Stimulated activated CD8-positive, alpha-beta memory T cell treated with anti-CD3 and anti-CD28 coated beads, Interleukin-4, amount 100 ng/mL, for 1 hour (primary cell): ENCODE measurements at places on chromosomes 7 and 10.

DNA sequence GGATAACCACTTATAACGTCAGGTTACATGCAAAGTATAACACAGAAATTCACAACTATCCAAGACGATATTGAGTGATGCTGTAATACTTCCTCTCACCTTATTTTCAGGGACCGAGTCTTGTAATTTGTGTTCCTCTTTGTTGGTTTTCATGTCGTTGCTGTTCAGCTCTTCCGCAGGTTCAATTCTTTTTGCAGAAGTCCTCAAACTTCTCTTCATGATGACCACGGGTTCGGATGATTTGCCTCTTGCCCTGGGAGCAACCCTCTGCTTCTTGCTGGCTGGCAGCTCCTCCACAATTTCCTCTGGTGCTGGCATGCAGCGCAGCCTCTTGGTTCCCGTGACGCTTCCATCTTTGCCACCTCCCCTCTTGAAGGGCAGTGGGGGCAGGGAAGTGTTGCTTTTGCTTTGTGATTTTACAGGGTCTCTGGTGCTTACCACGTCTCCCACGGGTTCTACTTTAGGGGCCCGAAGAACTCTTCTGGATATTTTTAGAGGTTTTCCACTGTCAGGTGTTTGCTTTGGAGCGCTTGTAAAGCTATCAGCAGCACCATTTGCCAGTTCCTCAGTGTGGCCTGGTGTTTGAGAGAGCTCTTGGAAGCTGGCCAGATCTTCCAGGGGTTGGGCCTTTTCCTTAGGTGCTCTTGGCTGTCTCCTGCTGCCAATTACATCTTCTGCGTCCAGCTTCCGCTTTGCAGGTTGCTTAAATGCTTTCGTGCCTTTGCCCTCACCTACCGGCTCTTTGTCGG is 23.6 kb downstream of the MKI67 start:
- no peak for DNase-seq

GRCh38 chr7:158449266-158449665 is 138.4 kb downstream of the PTPRN2 start:
- no peak for DNase-seq

DNA sequence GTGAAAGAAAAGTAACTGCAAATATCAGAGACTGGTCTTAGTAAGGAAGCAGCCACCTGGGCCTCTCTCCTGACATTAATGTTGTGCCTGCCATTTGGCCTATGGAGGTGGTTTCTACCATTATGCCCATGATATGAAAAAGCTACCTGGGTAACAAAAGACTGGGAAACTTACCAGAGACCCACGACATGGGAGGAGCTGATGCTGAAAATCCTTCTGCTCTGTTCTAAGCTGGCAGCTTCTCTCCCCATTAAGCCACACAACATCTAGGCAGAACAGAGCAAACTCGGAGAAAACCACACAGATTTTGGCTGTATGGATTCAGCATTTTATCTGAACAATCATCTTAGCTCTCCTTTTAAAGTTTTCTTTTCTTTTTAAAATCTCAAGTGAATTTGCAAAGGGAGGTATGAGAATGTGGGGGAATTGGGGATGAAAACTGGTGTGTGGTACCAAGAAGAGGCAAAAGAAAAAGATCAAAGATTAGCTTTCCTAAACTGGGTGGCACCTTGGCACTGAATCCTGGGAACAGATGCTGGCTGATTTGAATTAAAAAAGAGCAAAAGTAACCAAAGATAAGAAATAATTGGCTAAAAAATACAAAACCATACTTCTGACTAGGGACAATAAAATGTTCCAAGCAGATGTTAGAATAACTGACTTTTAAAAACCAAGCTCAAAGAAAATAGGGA is 128.6 kb upstream of the ANKRD1 start:
- DNase-seq, result no peak

GRCh38 chr7:151060113-151060415 is 675 bp downstream of the SLC4A2 start:
- DNase-seq, result no peak

- DNase-seq, result no peak
Observed at GRCh38 chr7:106080300-106080987, 31.7 kb downstream of the SYPL1 start.

DNA sequence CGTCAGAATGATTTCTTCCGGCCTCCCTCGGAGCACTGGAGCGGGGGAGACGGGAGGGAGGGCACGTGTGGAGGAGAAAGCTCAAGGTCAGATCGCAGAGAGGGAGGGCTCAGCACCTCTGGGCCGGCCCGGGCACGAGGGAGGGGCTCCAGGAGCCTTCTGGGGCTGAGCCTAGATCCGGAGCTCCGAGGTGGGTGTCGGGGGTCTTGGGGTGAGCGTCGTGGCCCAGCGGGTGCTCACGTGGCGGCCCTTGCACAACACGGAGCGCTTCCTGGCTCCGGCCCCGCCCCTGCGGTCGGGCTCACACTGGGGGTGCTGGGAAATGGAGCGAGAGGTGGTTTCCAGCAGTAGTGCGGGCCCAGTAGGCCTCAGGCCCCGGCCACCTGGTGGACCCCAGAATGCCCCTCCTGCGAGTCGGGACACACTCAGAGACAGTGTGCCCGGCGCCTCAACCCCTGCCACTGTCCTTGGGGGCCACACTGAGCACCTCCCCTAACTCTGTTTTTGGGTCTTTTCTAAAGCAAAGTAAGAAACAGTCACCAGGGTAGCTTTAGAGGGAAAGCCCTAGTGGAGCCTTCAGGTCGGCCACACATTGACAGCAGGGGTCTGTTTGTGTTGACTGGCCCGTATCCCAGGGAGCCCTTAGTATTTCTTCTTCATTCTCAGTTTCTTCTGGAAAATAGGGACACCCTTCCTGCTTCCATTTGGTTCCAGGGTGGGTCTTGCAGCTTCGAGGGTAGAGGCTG is 798 bp downstream of the PPIF start:
- peak; percentile 30 for DNase-seq

GRCh38 chr7:95916573-95917297 is 144.4 kb downstream of the DYNC1I1 start:
- peak; percentile 47 for DNase-seq

DNA sequence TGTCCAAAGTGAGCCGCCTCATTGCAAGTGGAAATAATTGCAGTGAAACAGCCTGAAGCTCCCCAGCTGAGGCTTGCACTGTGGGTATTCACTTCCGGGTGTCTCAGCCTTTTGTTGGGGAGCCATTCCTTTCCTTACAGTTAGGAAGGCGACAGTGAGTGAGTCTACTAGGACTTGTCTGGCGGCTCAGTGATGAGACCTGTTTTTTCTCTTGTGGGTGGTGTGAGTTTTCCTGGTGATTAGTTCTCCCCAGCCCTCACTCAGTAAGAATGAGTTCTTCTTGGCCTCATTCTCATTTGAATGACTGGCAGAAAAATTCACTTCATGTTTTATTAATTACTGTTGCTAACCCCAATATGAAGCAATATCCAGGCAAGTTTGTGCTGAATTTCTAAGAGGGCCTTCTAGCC is 2.6 kb downstream of the PGAM1 start:
- DNase-seq, result no peak

GRCh38 chr7:99693427-99694200 is 13.8 kb upstream of the CYP3A5 start:
- DNase-seq, result no peak

- no peak for DNase-seq
Observed at GRCh38 chr7:27096768-27097514, 1.1 kb upstream of the HOXA1 start.

- no peak for DNase-seq
Observed at GRCh38 chr7:93366816-93367215, 134.7 kb downstream of the VPS50 start.

DNA sequence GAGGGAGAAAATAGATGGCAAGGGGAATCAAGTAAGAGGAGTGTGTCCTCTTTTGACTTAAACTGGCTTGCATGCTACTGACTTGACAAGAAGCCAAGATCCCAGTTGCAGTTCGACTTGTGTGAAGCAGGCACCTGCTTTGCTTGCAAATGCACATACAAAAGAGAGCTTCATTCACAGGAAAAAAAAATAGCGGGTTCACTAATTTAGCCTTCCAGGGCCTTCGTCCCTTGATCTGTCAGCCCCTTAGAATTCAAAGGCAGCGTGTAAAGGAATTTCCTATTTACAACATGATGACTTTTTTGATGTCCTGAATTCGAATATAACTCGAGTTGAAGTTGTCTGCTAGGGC is 192.1 kb downstream of the CELF2 start:
- DNase-seq, result no peak

- no peak for DNase-seq
Observed at GRCh38 chr10:33410096-33410859, 75.8 kb upstream of the NRP1 start.
